Breast epithelium (tissue), 4 donors: ENCODE measurements at places on chromosomes 3 and 15. TPM values are rescaled to one million over a fixed set of nuclear protein-coding genes. Genes with fewer than 3 reads are reported as not detected.

GRCh38 chr3:141410408-141410807 is 42.1 kb downstream of the ZBTB38 start:
- H3K4me1 ChIP-seq = peaks cover 9% of the 10 kb centered on the region
- no peaks in the 10 kb centered on the region for H3K27me3 ChIP-seq
- no peaks in the 10 kb centered on the region for H3K36me3 ChIP-seq
- no peak for DNase-seq
- peak overlapping the region; percentile 99 for H3K27ac ChIP-seq

SHF gene
- 9.5 TPM for total RNA-seq

DNA sequence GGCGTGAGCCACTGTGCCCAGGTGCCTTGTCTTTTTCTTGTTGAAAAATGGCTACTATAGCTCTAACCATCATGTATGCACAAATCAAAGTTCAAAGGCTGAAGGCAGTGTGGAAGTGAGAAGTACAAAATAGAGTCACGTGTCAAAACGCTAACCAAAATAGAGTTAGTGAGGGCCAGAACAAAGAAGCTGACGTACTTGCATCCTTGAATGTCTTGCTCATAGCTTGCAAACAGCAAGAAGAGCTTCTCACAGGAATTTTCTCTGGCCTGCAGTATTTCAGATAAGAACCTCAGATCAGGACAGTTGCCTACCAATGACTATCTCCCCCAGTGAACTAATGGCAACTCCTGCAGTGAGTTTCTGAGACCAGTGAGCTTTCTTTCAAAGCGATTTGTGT is 713.5 kb downstream of the GRM7 start:
- no peak for DNase-seq
- H3K27me3 ChIP-seq = no peaks in the 10 kb centered on the region
- peak overlapping the region; percentile 19 for H3K27ac ChIP-seq
- H3K36me3 ChIP-seq = no peaks in the 10 kb centered on the region
- no peaks in the 10 kb centered on the region for H3K4me1 ChIP-seq

UPK1B gene
- total RNA-seq = not detected

DNA sequence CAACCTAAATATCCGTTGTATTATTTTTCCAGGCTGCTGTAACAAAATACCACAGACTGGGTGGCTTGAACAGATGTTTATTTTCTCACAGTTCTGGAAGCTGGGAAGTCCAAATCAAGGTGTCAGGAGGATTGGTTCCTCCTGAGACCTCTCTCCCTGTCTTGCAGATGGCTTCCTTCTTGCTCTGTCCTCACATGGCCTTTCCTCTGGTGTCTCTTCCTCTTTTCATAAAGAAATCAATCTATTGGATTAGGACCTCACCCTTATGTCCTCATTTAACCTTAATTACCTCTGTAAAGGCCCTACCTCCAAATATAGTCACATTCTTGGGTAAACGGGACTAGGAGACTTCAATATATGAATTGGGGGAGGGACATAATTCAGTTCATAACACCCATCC is 89.2 kb upstream of the PLCL2 start:
- H3K27me3 ChIP-seq = no peaks in the 10 kb centered on the region
- H3K4me3 ChIP-seq = no peak overlapping the region
- no peaks in the 10 kb centered on the region for H3K36me3 ChIP-seq
- no peak overlapping the region for H3K27ac ChIP-seq

ATP13A5 gene
- not detected for total RNA-seq

FETUB gene
- total RNA-seq = not detected

GRCh38 chr15:52054381-52054780 is 35.4 kb downstream of the MAPK6 start:
- H3K27ac ChIP-seq = no peak overlapping the region
- no peak for DNase-seq
- H3K4me3 ChIP-seq = no peak overlapping the region
- no peaks in the 10 kb centered on the region for H3K4me1 ChIP-seq
- H3K27me3 ChIP-seq = no peaks in the 10 kb centered on the region

DNA sequence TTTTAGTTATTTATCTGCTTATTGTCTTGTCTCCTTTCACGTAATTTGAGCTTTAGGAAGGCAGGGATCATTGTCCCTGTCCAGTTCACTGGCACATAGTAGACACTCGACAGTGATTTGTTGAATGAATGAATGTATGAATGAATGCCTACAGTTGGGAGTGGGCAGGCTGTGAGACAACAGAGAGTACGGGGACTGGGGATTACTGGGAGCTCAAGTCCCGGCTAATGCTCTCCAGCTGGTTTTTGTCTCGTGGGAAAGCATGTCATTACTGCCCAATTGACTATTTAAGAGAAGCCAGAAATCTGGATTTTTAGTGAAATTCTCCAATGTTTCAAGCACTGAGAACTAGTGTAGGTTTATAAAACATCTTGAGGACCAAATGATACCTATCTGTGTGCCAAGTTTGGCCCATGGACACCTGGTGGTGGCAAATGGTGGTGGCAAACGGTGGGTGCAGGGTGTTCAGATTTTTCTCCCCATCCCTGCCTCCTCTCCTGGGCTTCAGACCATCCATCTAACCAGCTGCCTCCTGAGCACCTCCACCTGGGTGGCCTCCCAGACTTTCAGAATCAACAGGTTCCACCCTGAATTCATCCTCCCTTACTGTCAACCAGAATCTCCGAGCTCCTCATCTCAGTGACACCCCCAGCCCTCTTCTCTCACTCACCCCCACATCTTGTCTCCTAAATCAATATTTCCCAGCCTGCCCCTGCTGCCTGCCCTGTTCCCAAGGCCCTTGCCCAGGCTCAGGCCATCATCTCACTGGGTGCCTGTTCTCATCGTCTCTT is 36.2 kb upstream of the TRH start:
- H3K27ac ChIP-seq = no peak overlapping the region
- no peaks in the 10 kb centered on the region for H3K4me1 ChIP-seq
- H3K4me3 ChIP-seq = no peak overlapping the region
- no peak for DNase-seq
- H3K36me3 ChIP-seq = no peaks in the 10 kb centered on the region

DNA sequence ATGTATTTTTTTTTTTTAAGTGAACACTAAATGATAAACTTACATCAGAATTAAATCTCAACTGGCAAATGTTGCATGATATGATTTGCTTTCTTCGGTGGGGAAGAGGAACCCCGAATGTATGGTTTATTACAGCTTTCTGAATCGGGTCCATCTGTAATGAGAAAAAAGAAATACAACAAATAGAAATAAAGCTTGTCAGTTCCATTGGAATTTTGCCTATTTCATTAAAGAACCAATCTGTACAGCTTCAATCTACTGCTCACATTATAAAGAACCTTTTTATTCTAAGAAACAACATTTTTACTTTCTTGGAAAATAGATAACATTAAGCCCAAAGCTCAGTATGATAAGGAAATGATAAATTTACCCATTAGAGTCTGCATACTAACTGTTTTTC is 186.5 kb downstream of the ZNF385D start:
- no peaks in the 10 kb centered on the region for H3K4me1 ChIP-seq
- H3K36me3 ChIP-seq = no peaks in the 10 kb centered on the region
- no peak overlapping the region for H3K27ac ChIP-seq
- H3K4me3 ChIP-seq = no peak overlapping the region

DNA sequence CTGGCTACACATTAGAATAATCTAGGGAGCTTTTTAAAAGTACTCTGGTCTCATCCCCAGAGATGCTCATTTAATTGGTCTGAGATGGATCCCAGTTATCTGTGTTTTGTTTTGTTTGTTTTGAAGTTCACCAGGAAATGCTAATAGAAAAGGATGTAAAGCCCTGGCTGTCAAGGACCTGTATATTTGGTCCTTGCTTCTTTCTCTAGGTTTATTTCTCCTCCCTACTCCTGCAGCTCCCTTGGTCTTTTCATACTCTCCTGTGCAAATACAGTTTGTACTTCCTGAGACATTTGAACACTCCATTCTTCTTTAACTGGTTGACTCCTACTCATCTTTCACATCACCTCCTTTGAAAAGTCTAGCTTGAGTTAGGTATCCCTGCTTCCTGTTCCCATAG is 3.3 kb downstream of the PIK3CA start:
- H3K36me3 ChIP-seq = no peaks in the 10 kb centered on the region
- no peak overlapping the region for H3K27ac ChIP-seq
- no peak overlapping the region for H3K4me3 ChIP-seq
- DNase-seq = no peak
- no peaks in the 10 kb centered on the region for H3K4me1 ChIP-seq
- no peaks in the 10 kb centered on the region for H3K27me3 ChIP-seq

DNA sequence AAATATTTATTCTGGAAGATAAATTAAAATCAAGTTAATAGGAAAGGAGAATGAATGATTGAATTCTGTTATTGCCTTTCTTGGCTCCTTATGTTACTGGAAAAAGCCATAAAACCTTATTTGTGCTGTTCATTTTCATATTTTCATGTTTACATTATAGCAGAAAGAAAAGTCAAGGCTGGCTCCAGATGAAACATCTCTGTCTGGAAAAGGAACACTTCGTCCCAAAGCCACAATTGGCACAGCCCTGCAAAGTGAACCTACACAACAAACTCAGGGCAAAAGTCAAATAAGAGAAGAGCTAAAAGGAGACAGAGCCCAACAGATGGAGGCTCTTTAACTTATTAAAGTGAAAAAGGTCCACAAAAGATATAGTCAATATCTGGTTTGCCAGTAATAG is 73.4 kb downstream of the GTPBP8 start:
- H3K4me3 ChIP-seq = no peak overlapping the region
- no peaks in the 10 kb centered on the region for H3K27me3 ChIP-seq

CEP19 gene
- 2.1 TPM for total RNA-seq

DNA sequence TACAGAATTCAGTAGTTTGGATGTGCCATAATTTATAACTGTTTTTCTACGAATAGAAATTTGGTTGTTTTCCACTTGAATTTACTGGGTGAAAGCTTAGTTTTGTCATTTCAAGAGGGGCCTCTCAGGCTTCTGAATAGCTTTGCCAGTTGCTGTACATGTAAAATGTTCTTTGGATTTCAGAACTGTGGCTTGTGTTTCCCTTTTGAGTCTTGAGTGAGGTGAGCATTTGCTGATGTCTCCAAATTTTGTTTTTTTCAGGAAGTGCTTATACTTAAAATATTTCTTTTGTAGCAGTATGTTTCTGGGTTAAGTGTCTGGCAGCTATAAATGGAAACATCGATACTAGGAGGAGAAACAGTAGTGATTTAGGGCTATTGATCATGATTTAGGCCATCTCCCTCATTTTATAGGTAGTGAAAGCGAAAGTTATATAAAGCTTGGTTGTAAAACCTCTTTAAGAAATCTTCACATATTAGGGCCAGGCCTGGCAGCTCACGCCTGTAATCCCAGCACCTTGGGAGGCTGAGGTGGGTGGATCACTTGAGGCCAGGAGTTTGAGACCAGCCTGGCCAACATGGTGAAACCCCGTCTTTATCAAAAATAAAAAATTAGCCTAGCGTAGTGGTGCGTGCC is 9.2 kb upstream of the TRAK1 start:
- peak overlapping the region; percentile 87 for H3K27ac ChIP-seq
- no peaks in the 10 kb centered on the region for H3K36me3 ChIP-seq
- no peak for DNase-seq
- peaks cover 17% of the 10 kb centered on the region for H3K4me1 ChIP-seq
- H3K27me3 ChIP-seq = no peaks in the 10 kb centered on the region

- H3K27me3 ChIP-seq = peaks cover 10% of the 10 kb centered on the region
- no peak overlapping the region for H3K4me3 ChIP-seq
- no peaks in the 10 kb centered on the region for H3K36me3 ChIP-seq
- H3K27ac ChIP-seq = no peak overlapping the region
- no peaks in the 10 kb centered on the region for H3K4me1 ChIP-seq
Measured at GRCh38 chr3:181700168-181701087, 11.3 kb upstream of the SOX2 start.

ETV5 gene
- 19.0 TPM for total RNA-seq

RTF1 gene
- 49.0 TPM for total RNA-seq

TXNRD3 gene
- 19.3 TPM for total RNA-seq

GRCh38 chr3:172600644-172601065 is 77.4 kb upstream of the TNFSF10 start:
- peaks cover under 1% of the 10 kb centered on the region for H3K4me1 ChIP-seq
- H3K36me3 ChIP-seq = no peaks in the 10 kb centered on the region
- H3K4me3 ChIP-seq = no peak overlapping the region
- no peak for DNase-seq
- H3K27me3 ChIP-seq = no peaks in the 10 kb centered on the region

NSUN3 gene
- total RNA-seq = 7.4 TPM

GRCh38 chr3:157119369-157119951 is 40.5 kb downstream of the CCNL1 start:
- no peak overlapping the region for H3K4me3 ChIP-seq
- no peak overlapping the region for H3K27ac ChIP-seq
- no peaks in the 10 kb centered on the region for H3K36me3 ChIP-seq
- no peak for DNase-seq
- no peaks in the 10 kb centered on the region for H3K4me1 ChIP-seq

APPL1 gene
- total RNA-seq = 58.3 TPM

PTH1R gene
- total RNA-seq = 4.7 TPM

CYP1A1 gene
- total RNA-seq = 32.1 TPM

CMTM7 gene
- total RNA-seq = 58.0 TPM

GPR62 gene
- not detected for total RNA-seq

IQCF5 gene
- total RNA-seq = not detected

DNA sequence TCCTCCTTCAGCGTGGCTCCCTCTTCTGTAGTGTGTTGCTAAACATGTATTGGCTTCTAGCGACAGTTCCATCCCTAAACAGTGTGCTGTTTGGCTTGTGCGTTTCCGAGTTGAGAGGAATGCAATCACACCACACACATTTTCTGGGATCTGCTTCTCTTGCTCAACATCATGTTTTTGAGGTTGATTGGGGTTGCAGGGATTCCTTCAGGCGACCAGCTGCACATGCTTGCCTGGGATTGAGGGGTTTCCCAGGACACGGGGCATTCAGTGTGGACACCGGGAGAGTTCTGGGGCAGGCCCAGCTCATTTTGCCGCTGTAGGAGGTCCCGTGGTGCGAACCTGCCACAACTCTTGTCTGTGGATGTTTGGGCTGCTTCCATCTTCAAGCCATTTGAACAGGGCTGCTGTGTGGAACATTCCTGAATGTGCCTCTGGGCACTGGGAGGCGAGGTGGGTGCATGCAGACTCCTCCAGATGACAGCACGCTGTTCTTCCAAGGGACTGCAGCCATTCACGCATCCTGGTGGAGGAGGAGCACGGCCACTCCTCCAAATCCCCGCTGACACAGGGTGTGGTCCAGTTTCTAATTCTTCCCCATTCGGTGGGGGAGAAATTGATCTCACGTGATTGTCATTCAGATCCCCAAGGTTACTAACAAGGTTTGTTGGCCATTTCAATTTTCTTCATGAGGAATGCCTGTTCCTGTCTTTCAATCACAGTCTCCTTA is 82.8 kb downstream of the PLXNA1 start:
- no peak for DNase-seq
- peak overlapping the region; percentile 34 for H3K27ac ChIP-seq
- no peaks in the 10 kb centered on the region for H3K36me3 ChIP-seq
- H3K4me1 ChIP-seq = no peaks in the 10 kb centered on the region

DNA sequence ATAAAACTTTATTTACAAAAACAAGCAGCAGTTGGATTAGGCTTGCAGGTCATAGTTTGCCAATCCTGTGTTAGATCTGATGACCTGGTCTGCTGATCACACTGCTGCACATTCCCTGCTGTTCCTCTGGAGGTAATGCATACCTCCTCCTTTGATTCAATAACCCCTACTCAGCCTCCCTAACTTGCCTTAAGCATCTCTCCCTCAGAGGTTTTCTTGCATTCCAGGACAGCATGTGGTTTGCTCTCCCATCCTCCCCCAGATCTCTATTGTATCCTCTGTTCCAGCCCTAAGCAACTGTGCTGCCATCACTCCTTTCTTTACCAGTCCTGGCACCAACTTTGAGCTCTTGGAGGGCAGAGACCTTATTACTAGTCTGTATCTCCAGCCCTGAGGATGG is 63.4 kb downstream of the CACNA2D3 start:
- H3K27ac ChIP-seq = no peak overlapping the region
- no peaks in the 10 kb centered on the region for H3K27me3 ChIP-seq
- H3K4me3 ChIP-seq = no peak overlapping the region
- no peak for DNase-seq

FBXL22 gene
- total RNA-seq = 2.0 TPM

- H3K4me1 ChIP-seq = no peaks in the 10 kb centered on the region
- DNase-seq = no peak
- H3K36me3 ChIP-seq = no peaks in the 10 kb centered on the region
- H3K4me3 ChIP-seq = no peak overlapping the region
- H3K27ac ChIP-seq = no peak overlapping the region
Measured at GRCh38 chr15:63294359-63294758, 17.0 kb downstream of the APH1B start.
